ENCODE measurements at places on chromosomes 1 and 21.

GRCh38 chr1:97348599-97349265, 572.1 kb downstream of the DPYD start:
- DNase-seq: no peak

DNA sequence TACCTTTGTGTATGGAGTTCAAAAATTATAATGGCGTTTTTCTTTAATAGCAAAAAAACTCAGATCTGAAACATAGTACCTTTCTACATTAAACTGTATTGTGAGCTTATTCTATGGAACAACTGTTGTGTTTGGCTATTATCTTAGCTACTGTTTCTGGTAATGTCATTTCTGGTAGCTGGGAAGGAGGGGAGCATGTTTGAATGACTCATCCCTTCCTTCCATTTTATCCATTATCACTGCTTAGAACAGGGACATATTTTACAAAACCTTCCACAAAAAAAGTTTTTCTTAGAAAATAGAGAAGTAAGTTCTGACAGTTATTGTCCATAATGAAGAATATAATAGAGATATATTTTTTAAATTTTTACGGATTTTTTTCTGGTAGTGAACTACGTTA, 128.3 kb downstream of the NRDC start:
- no peak for DNase-seq

DNA sequence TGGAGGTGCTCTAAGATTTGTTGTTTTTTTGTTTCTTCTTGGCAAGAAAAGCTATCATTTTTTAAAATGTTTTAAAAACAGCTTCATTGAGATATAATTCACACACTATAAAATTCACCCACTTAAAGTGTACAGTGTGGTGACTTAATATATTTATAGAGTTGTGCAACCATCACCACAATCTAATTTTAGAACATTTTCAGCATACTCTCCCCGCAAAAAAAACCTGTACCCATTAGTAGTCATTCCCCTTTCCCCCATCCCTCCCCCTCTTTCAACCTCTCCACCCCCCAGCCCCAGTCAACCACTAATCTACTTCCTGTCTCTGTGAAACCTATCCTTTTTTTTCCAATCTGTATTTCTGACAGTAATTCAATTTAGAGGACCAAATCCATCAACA, 30.6 kb downstream of the ZC3H11B start:
- peak; percentile 78 for DNase-seq

DNA sequence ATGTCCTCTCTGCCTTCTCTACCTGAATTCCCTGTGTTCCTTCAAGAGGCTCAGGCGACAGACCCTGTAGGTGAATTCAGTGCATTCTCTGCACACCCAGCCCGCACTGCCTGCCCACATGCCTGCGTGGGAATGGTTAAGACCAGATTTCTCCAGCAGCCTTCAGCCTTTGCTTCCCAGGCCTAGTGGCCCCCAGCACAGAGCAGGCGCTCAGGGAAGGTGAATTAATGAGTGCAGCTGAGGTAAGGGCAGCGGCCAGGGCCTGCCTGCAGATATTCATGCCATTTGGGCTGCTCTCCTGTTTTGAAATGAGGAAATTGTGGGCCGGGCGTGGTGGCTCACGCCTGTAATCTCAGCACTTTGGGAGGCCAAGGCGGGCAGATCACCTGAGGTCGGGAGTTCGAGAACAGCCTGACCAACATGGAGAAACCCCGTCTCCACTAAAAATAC, 45.5 kb downstream of the IER5 start:
- no peak for DNase-seq

DNA sequence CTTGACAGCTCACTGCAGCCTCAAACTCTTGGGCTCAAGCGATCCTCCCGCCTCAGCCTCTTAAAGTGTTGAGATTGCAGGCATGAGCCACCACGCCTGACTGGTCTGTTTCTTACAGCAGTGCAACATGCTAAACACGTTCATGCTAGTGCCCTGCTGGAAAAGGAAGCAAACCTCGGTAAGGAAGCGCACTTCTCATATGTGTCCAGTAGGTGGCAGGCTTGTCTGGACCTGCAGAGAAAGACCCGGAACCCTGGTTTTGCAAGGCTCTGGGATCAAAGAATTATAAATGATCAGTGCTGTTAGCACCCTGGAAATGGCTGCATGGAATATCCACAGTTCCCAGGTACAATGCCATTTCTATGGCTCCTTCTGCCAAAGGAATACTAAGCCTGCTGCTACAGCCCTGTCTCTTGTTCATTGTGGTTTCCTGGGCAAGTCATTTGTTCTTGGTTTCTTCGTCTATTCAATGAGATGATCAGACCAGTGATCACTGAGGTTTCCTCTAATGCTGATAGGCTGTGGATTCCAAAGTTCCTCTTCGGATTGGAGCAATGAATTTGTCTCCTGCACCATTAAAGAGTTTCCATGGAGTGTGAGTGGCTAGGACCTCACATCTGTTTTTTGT, 15.9 kb downstream of the RNU5D-1 start:
- DNase-seq: peak; percentile 70

- no peak for DNase-seq
Measured at GRCh38 chr1:101039245-101039644, 13.7 kb upstream of the DPH5 start.

- no peak for DNase-seq
Measured at GRCh38 chr1:111489604-111490003, 13.8 kb downstream of the ADORA3 start.

DNA sequence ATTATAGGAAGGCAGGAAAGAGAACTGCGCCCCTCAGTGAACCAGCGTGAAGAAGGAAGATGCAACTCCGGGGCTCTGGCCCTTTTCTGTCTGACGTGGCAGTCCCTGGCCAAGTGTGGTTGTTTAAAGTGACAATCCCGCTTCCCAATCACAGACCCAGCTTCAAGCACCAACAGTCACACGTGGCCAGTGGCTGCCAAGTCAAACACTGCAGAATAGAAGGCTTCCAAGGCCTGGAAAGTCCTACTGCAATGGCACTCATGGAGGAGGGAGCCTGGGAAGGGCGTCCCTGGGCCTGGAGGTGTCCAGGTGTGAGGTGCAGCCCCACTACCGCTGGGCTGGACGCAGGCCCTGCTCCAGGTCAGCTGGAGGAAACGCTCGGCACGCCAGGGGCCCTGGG, 143.8 kb downstream of the CASZ1 start:
- no peak for DNase-seq

DNA sequence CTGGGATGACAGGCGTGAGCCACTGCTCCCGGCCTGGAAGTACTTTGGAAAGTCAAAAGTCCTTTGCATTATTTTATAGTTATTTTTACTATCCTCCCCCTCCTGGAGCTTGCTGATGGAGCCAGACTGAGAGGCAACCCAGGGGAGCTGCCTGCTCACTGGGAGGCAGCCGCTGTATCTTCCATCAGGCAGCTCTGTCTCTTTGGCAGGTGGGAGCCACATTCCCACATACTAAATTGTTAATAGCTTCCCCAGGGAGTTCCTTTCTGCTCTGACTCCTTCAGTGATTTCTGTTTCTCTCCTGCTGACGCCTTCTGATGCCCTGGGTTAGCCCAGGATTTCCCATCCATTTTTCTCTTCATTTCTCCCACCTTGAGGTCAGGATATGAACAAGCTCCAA, 4.9 kb upstream of the OPRD1 start:
- no peak for DNase-seq

- DNase-seq: no peak
Measured at GRCh38 chr1:175520186-175520585, 223.2 kb downstream of the TNR start.

DNA sequence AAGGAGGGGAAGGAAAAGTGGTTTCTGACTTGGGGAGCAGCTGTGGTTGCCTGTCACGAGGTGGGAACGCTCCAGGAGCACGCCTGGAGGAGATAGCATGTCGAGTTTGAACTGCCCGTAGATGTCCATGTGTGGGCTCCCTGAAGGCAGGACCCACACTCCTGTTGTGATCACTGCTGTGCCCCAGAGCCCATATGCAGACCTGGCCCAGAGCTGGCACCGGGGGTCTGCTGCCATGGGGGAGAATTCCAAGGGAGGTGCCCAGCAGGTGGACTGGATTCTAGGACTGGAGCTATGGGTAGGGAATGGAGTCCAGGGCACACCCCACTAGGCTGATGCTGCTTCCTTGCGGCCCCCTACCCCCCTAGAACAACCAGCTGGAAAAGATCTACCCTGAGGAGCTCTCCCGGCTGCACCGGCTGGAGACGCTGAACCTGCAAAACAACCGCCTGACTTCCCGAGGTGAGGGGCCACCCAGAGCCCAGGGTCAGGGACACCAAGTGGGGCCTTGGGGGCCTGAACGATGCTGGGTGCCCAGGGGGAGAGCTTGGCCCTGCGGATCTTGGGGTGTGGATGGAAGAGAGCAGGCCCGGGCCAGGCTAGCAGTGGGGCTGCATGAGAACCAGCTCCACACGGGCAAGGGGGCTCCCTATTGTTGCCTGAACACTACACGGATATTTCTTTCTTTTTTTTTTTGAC, 9.3 kb downstream of the PODN start:
- no peak for DNase-seq

DNA sequence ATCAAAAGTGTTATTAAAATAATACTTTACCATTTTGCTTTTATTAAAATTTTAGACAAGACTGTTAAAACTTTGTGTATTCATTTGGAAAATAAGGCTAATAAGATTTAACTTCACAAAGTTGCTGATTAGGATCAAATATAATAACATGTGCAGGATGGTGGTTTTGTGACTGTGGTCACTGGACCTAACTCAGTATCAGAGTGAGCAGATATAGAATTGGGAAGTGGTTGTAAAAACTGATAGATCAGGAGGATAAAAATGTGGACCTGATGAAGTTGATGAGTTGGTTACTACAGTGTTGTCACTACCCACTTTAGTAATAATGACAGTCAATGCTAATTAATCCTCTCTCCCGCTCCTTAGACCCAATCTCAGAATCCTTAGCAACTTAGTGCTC, 186.4 kb downstream of the AKT3 start:
- no peak for DNase-seq

- DNase-seq: no peak
Measured at GRCh38 chr1:3545363-3546047, 65.8 kb downstream of the MEGF6 start.

- no peak for DNase-seq
Measured at GRCh38 chr1:228430243-228430642, 13.6 kb upstream of the TRIM17 start.

GRCh38 chr1:210920258-210920657, 213.7 kb downstream of the KCNH1 start:
- no peak for DNase-seq

- DNase-seq: no peak
Measured at GRCh38 chr1:239185245-239185619, 201.1 kb upstream of the CHRM3 start.

GRCh38 chr1:233229288-233229687, 66.2 kb downstream of the PCNX2 start:
- DNase-seq: no peak

DNA sequence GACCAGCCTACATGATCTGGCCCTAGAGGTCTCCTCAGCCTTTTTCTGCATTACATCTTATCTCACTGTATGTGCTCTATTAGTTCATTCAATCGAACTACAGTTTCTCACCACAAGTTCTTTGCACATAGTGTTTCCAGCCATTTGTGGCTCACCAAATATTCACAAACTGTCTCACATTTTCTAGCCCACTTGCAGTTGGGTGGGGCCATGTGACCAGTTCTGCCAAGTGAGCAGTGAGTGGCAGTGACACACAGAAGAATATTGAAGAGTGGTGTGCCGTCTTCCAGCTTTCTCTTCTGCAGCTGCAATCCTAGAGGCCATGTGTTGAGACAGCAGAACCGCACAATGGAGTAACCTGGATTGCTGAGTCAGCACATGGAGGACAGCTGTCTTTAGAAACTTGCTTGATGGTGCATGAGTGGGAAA, 103.2 kb upstream of the ZNF644 start:
- peak; percentile 38 for DNase-seq

DNA sequence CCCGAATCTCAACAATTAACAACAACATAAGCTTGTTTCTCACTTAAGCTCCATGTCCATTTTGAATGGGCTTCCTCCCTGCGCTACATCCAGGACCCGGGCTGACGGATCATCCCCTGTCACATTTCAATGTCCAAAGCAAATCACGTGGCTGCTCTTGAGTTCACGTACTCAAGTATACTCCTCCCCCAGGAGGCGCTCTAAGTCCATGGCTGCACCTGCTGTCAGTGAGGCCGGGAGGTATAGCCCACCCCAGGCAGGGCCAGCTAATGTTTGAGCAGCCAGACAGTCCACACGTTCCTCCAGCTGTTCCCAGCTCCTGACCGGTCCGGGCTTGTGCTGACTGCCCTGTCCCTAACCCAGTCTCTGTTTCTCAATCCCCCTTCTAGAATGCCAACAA, 220.8 kb downstream of the SLC35F3 start:
- peak; percentile 17 for DNase-seq

- DNase-seq: no peak
Measured at GRCh38 chr1:100883963-100884362, 10.7 kb downstream of the EXTL2 start.

GRCh38 chr1:170664828-170665612, 1.1 kb downstream of the PRRX1 start:
- no peak for DNase-seq

- DNase-seq: no peak
Measured at GRCh38 chr1:156814571-156815260, 1.9 kb downstream of the SH2D2A start.

- peak; percentile 50 for DNase-seq
Measured at GRCh38 chr1:51736702-51737101, 119.8 kb downstream of the OSBPL9 start.

DNA sequence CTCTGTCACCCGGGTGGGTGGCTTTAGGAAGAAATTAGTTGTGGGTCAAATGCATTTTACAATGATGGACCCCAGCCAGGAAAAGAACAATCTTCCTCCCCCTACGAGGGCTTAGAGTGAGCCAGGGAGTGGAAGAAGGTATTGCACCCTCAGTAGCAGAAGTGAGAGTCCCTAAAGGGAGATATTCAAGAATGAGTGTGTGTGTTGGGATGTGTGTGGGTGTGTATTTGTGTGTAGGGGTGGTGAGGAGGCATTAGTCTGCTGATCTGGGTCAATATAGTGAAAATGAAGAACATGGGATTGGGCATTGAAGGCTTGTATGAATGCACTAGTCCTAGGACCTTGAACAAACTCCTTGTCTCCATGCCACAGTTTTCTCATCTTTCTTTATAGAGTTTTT, 85.2 kb upstream of the RUNX1 start:
- DNase-seq: no peak

GRCh38 chr1:219153723-219154122, 20.0 kb upstream of the LYPLAL1 start:
- DNase-seq: no peak

DNA sequence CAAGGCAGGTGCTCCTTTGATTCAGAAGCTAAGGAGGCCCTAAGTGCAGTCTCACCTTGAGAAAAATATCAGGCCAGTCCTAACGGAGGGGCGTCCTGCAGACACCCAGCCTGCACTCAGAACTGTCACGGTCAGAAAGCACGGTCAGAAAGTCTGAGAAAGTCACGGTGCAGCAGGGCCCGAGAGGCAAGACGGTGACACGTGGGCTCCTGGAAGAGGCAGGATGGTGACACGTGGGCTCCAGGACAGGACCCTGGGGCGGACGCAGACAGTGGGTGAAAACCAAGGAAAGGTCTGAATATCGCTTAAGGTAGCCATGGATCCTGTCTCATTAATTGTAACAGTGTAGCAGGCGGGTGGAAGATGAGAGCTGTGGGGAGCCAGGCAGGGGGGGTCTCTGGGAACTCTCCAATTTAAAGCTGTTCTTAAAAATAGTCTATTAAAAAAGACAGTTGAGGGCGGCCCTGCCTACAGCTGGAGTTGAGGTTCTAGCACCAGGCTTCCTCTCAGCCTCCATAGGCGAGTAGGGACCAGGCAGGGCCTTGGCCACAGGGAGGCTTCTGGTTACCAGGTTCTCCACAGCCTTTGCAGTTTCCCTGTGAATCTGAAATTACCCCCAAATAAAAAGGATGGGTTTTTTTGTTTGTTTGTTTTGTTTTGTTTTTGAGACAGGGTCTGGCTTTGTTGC, 65.2 kb downstream of the FAAP20 start:
- DNase-seq: no peak

GRCh38 chr1:231364192-231364591, 26.1 kb downstream of the SPRTN start:
- DNase-seq: no peak
